Left colon (tissue), 2 donors: ENCODE measurements at places on chromosomes 1 and 21. TPM values are rescaled to one million over a fixed set of nuclear protein-coding genes. Genes with fewer than 3 reads are reported as not detected.
A peak's percentile ranks its signal among the peaks of the same experiment; 100 is the strongest.

The C1QTNF12 gene
- total RNA-seq: 71.6 TPM

The PPIAL4G gene
- total RNA-seq: not detected

The HCN3 gene
- 21.5 TPM for total RNA-seq

The MFAP2 gene
- total RNA-seq: 2.7 TPM

The TSPAN1 gene
- total RNA-seq: 2,050 TPM

The MLLT11 gene
- 0.21 TPM for total RNA-seq

The SNRPE gene
- total RNA-seq: 52.1 TPM

The KLF17 gene
- 0.11 TPM for total RNA-seq

DNA sequence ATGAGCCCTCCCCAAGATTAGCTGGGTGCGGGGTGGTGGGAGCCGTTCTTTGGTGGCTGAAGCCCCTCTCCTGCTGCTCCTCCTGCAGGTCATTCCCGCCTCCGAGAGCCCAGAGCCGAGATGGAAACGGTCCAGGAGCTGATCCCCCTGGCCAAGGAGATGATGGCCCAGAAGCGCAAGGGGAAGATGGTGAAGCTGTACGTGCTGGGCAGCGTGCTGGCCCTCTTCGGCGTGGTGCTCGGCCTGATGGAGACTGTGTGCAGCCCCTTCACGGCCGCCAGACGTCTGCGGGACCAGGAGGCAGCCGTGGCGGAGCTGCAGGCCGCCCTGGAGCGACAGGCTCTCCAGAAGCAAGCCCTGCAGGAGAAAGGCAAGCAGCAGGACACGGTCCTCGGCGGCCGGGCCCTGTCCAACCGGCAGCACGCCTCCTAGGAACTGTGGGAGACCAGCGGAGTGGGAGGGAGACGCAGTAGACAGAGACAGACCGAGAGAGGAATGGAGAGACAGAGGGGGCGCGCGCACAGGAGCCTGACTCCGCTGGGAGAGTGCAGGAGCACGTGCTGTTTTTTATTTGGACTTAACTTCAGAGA is 448 bp downstream of the G0S2 start:
- DNase-seq: no peak

GRCh38 chr1:50415235-50416149 is 7.8 kb downstream of the DMRTA2 start:
- no peak for DNase-seq

- no peak for DNase-seq
Measured at GRCh38 chr21:28482657-28483056, 510.0 kb downstream of the LTN1 start.

DNA sequence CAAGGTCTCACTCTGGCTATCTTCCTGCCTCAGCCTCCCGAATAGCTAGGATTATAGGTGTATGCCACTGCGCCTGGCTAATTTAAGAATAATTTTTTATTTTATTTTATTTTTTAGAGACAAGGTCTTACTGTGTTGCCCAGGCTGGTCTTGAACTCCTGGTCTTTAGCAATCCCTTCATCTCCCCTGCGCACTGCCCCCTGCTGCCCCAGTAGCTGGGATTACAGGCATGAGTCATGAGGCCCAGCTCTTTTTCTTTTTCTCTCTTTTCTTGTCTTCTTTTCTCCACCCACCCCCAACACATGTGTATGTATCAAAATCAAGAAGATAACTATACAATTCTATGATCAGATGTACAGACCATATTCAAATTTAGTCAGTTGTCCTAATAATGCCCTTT is 87.2 kb downstream of the PEX14 start:
- DNase-seq: no peak

DNA sequence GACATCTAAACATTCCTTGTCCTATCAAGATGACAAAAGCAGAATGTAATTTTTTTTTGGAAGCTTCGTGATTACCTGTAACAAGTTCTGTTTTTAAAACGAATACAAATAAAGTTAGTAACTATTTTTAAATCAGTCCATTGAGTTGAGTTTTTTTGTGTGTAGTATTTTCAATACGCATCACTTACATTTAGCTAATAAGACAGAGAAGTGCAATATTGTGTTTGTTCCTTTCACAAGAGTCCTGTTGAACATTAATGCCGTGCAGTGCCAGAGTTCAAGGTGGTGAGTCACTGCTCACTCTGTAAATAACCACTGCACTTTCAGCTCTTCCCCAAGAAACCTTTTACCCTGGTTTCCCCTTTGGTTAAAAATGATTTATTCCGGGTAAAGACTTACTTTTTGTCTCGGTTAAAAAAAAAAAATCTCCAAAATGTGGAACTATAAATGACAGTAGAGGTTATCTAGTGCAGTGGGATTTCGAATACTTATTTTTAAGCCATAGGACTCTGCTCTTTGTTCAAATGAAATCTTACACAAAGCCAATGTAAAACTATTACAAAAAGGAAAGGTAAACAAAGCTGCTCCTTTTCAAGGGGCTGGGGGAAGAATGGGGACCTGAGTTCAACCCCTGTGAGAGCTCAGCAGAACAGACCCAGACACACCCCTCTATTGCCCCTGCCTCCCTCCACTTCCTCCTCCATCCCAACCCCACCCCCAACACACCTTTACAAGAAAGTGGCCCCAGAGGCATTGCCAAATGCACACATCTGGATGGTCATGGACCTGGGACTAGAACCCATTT is 14.8 kb upstream of the NCMAP start:
- peak; percentile 81 for DNase-seq

DNA sequence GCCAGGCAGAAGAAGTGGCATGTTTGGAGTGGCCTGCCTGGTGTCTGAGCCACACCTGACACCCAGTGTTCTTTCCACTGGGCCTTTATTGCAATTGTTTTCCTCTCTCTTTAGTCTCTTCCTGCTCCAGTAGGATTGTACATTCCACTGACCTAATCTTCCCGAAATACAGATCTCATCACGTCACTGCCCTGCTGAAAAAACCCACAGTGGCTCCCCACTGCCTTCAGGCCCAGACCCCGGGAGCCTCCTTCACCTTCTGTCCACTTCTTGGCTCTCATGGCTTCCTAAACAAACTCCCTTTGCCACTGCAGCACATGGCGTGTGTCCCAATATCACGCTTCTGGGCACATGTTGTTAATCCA is 25.3 kb upstream of the ATP5PO start:
- DNase-seq: no peak

DNA sequence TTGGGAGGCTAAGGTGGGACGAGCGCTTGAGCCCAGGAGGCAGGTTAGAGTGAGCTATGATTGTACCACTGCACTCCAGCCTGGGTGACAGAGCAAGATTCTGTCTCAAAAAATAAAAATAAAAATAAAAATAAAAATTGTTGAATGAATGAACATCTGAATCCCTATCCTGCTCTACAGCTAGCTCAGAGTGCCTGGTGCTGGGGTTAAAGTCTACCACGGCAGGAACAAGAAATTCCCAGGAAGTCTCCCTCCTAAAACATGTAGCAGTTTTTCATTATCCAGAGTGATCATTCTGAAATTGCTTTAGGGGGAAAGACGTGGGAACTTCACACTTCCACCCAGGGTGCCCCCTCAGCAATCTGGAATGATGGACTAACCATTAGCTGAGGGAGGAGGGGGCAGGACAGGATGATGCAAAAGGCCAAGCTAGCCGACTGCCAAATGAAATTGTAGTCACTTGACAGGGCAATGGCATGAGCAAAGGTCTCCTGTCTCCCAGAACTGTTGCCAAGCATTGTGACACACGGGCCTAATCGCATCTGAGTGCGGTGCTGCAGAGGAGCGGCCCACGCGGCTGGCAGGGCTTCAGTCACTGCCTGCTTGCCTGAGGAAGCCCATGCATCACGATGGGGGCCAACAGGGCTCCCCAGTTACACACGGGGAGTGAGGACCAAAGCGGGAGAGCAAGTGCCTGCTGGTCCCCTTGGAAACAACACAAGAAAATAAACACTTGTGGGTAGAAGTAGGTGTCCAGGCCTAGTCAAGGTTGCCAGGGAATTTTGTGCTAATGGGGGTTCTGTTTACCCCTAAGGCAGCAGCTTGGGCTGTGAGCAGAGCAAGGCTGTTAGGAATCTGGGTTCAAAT is 85.7 kb downstream of the NENF start:
- DNase-seq: peak; percentile 87

- peak; percentile 56 for DNase-seq
Measured at GRCh38 chr21:25149022-25149421, 458.3 kb downstream of the MRPL39 start.

- no peak for DNase-seq
Measured at GRCh38 chr1:27117733-27118439, 37.0 kb downstream of the SLC9A1 start.

GRCh38 chr1:86245566-86246190 is 89.1 kb upstream of the COL24A1 start:
- no peak for DNase-seq

GRCh38 chr21:42691901-42692559 is 38.6 kb downstream of the PDE9A start:
- DNase-seq: no peak

DNA sequence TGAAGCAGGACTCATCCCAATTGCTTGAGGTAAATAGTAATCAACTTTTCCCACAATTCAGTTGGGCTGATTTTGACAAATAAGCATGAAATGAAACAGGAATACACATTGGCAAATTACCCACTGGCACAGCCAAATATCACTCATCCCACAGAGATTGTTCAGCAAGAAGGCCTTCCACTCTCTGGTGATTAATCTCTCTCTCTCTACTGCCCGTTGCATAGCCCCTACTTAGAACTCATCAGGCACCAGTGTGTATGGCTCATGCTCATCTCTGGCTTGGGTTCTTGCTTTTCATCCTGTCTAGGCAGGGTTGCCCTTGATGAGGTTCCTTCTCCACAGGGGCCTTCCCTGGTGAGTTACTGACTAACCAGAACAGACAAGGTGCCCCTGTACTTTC is 1.1 kb downstream of the BSDC1 start:
- DNase-seq: no peak
